ENCODE measurements at places on chromosomes 16 and 17.

- no peak for DNase-seq
These were observed 9.5 kb upstream of the PAM16 start for GRCh38 chr16:4360538-4361021.

GRCh38 chr16:82980810-82981209, 354.0 kb downstream of the CDH13 start:
- DNase-seq, result no peak

GRCh38 chr16:68993885-68994284, 111.6 kb upstream of the HAS3 start:
- DNase-seq, result no peak

DNA sequence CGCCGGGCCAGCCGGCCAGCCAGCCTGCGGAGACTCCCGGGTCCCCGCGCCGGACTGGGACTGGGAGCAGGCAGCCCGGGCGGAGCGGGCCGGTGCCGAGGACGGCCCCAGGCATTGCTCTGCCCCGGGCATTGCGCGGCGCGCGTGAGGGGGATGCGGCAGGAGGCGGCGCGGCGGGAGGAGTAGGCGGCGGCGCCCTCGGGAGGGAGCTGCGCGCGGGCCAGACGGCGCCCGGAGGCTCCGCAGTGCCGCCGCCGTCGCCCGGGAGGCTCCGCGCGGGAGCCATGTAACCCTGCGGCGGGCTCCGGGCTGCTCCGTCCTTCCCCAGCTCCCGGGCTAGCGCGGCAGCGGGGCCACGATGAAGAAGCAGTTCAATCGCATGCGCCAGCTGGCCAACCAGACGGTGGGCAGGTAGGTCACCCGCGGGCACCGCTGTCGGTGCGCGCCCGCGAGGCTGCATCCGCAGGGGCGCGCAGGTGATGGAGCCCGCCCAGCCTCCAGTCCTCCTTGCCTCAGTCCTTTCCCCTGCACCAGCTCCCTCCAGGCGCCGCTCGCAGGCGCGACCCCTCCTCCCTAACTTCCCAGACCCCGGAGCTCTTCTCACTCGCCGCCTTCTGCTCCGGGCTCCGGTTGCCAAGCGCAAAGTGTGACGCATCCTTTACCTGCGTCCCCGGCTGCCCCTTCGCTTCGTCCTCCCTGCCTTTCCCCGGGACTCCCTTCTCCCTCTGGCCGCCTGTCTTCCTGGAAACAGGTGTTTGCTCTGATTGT, at the start of gene ARHGAP44:
Gene ARHGAP44, plus strand, starts transcription at position 18 of the 768 bp plus-strand sequence. Its CDS starts 341 bp downstream, at position 359.
- no peak for DNase-seq

DNA sequence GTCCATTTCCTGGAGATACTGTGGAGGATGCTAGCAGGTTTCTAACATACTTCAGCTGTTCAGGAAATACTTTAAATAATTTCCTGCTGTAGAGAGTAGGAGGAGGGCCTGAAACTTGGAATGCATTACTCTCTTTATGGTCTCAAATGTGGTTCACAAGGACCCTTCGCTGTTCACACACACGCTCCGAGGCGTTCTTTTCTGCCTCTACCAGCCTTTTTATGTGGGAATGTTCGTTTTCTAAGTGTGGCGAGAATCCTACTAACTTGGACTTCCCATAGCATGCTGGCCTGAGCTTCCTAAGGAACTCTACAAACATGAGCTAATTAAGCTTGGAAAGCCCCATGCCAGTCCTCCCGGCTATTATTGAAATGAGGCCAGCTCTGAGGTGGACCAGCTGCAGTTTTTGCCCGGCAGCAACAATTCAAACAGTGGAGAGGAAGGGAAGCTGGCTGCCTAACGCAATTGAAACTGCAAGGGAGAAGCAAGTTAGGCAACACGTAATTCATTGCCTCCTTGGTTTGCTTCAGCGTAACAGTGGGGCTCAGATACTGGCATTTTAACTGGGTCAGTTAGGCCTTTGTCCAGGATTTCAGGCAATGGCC, 18.9 kb downstream of the KPNA2 start:
- no peak for DNase-seq

- no peak for DNase-seq
These were observed 256.0 kb upstream of the MAF start for GRCh38 chr16:79856581-79856980.

DNA sequence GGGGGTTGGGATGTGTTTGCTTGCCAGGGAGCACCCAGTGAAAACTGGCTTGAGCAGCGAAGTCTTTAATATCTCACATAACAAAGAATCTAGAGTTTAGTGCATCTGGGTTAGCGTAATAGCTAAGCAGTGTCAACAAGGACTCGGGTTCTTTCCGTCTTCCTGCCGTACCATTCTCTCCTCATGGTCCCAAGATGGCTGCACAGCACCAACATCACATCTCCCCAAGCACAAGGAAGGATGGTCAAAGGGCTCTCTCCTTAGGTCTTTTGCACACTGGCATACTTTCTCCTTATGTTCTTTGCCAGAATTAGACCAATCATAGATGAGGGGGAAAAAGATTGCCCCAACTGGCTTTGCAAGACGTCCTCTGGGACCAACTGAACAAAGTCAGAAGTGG, 30.9 kb downstream of the CRISPLD2 start:
- no peak for DNase-seq

DNA sequence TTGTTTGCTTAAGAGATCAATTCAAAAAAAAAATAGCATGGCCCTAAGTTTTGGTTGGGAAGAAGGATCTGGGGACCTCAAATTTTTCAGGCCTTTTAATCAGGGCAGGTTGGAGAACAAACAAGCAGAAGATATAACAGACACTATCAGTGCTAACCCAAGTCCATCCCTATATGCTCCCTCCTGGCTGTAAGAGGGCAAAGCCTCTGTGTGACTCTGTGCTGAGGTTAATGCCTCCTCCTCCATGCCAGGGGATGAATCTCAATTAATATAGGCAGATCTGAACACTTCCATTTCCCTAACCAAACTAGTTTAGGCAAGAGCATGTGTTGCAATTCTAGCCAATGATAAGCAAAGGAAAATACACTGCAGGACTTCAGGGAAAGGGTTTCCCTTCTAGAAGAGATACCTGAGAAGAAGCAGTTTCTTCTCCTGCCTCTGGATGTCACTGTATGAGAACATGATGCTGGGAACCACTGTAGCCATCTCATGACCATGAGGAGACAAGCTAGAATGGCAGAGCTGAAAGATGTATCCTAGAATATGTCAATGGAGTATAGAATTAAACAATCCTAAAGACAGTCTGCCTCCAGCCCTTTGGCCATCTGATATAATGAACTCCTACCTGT, 76.0 kb downstream of the CHD9NB start:
- DNase-seq, result no peak

- no peak for DNase-seq
These were observed 36.0 kb upstream of the SLC47A1 start for GRCh38 chr17:19497624-19498023.

GRCh38 chr16:74450236-74450635, 29.0 kb upstream of the CLEC18B start:
- DNase-seq, result no peak

- DNase-seq, result no peak
These were observed 59.7 kb upstream of the DHX40 start for GRCh38 chr17:59505610-59506276.

DNA sequence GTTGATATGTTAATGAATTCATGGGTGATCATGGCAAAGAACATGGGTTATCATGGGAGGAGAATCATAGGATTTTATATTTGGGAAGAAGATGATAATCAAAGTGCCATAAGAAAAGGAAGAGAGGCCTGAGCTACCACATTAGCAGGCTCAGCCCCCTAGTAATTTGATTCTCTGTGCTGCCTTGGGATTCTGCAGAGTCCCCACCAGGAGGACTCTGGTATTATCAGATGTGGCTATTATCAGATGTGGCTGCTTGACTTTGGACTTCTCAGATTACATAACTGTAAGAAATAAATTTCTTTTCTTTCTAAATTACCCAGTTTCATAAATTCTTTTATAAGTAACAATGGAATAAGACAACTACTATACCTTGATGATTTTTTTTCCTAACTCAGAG, 137.6 kb downstream of the ITFG1 start:
- DNase-seq, result no peak

DNA sequence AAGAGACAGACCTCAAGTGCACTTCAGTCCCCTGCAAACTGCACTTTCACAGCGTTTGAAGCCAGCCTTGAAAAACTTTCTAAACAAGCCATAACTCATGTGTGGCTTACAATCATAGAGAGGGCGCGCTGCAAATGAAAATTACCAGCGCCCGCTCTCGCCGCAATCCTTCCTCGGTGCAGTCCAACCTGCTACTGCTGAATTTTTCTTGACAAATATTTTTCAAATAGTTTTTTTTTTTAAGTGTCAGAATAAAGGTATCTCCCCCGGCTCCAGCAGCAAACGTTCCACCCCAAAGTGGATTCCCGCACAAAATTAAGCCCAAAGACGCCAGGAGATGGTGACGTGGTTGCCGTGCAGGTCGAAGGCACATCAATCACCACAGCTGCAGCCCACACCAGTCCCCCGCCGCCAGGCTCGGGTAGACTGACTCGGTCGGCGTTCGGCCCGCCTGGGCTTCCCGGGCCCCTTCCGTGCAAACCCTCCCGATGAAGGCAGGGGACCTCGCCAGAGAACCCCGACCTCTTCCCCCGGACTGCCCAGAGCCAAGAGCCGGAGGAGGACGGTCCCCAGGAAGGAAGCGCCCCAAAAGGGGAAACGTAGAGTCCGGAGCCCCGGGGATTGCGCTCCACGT, 630 bp downstream of the GRB2 start:
- DNase-seq, result peak; percentile 52

- DNase-seq, result no peak
These were observed 224.5 kb upstream of the CNTNAP4 start for GRCh38 chr16:76052725-76053124.

All from CD14-positive monocyte (primary cell).